ENCODE measurements at places on chromosomes 11 and 22. TPM values are rescaled to one million over a fixed set of nuclear protein-coding genes. Genes with fewer than 3 reads are reported as not detected.

DNA sequence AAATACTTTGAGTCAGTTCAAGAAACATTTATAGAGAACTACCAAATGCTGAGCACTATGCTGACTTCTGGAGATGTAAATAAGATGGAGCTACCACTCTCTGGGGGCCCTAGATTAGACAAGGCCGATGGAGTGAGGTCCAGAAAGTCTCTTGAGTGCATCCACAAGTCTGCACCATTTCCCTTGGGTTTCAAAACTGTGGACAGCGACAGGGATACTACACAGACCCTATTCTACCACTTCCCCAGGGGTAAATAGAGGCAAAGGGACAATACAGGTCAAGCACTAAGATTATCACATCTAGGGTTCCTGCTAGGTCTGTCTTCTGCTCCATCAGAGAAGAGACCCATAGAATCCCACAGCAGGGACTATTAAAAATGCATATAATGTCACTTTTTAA lies 183.2 kb downstream of the GRIA4 start:
- DNase-seq = no peak
- H3K4me3 ChIP-seq = no peak overlapping the region
- no peaks in the 10 kb centered on the region for H3K36me3 ChIP-seq
- no peaks in the 10 kb centered on the region for H3K4me1 ChIP-seq

The TRIM51 gene
- total RNA-seq = not detected

- H3K4me1 ChIP-seq = peaks cover 59% of the 10 kb centered on the region
- H3K27ac ChIP-seq = no peak overlapping the region
- no peaks in the 10 kb centered on the region for H3K27me3 ChIP-seq
These were observed 55.5 kb downstream of the MAPK1 start for GRCh38 chr22:21811982-21812381.

GRCh38 chr11:57900320-57900719 lies 123.4 kb upstream of the OR9Q1 start:
- no peaks in the 10 kb centered on the region for H3K4me1 ChIP-seq
- no peak overlapping the region for H3K4me3 ChIP-seq
- no peak for DNase-seq
- no peaks in the 10 kb centered on the region for H3K36me3 ChIP-seq
- no peak overlapping the region for H3K27ac ChIP-seq

DNA sequence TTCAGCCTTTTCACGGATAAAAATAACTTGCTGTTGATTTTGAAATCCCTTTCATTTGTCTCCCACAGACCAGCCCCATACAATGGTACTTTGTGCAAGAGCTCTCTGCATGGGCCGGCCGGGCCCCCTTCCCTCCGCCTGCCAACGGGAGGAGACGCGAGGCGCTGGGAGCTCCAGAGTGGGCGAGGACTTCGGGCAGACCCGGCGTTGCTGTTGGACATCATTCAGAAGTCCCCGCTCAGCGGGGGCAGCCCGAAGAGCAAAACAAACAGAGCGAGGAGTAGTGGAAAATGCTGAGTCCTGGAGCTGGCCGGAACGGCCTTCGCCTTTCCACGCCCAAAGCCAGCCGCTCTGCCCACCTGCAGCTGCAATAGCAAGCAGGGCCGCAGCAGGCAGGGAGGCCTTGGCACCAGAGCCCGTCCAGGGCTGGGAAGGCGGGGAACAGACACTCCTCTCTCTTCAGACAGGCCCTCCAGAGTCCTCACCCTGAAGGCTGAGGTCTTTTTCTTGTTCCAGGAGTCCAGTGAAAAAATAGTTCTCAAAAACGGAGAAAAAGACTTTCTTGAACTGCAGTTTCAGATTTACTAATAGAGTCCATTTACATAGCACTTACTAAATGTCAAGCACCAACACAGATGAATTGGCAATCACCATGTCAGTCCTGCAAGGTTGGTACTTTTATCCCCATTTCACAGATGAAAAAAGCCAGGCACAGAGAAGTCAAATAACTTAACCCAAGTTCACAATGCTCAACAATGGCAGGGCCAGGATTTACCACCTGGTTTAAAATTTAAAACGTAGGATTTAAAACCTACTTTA lies 135.5 kb downstream of the ETS1 start:
- peak overlapping the region; percentile 63 for H3K27ac ChIP-seq
- H3K4me3 ChIP-seq = peak overlapping the region; percentile 46
- no peaks in the 10 kb centered on the region for H3K27me3 ChIP-seq
- H3K36me3 ChIP-seq = peaks cover 23% of the 10 kb centered on the region

The SPINDOC gene
- total RNA-seq = 20.8 TPM

DNA sequence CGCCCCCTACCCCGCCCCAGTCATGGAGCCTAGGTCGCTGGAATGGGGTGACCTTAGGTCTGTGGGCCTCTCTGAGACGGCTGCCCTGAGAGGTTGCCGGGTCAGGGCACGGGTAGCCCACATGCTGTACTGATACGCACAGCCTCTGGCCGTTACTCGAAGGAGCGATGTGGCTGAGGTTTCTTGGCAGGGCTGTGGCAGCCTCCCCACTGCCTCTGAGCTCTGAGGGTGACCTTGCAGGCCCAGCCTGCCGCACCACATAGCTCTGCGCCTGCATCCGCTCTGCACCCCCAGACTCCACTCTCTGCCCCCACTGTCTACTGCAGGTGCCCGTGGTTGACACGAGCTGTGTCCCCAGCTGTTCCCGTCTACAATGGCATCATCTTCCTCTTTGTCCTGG lies 7.3 kb downstream of the ZDHHC8 start:
- peaks cover 8% of the 10 kb centered on the region for H3K36me3 ChIP-seq
- H3K4me3 ChIP-seq = no peak overlapping the region
- no peak for DNase-seq

DNA sequence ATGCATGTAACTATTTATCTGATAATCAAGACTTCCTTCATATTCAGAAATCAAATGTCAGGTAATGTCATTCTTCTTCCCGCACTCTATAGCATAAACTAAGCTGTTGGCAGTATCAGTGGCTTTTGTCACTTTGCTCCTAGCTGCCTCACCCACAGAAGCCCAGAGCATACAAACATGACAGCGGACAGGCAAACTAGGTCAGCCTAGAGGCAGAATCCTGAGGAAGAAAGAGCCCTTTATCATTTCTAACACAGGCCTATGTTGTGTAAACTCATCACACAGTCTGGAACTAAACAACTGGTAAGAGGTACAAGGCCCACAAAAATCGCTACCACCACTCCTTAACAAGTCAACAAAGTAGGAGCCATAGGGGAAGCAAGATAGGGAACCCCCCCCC lies 21.0 kb downstream of the GUCY1A2 start:
- no peaks in the 10 kb centered on the region for H3K4me1 ChIP-seq
- no peaks in the 10 kb centered on the region for H3K36me3 ChIP-seq
- no peaks in the 10 kb centered on the region for H3K27me3 ChIP-seq
- no peak for DNase-seq
- no peak overlapping the region for H3K27ac ChIP-seq
- H3K4me3 ChIP-seq = no peak overlapping the region

DNA sequence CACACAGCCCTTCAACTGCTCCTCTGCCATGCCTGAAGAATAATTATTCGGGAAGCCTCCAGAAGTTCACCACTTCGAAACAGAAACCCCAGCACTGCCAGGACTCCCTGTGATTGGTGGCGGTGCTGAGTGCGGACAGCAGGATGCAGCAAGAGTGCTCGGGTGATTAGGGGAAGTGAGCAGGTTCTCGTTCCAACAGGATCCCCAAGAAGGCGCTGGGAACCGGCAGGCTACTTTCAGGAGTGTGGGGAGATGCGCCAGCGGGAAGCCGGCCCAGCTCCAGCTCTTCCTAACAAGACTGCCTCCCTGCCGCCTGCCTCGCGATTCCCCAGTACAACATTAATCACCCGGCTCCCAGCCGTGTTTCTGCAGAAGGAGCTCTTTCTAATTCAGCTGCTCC lies 630.2 kb downstream of the BRD1 start:
- H3K27ac ChIP-seq = no peak overlapping the region
- H3K4me3 ChIP-seq = no peak overlapping the region
- H3K27me3 ChIP-seq = no peaks in the 10 kb centered on the region
- H3K4me1 ChIP-seq = no peaks in the 10 kb centered on the region
- H3K36me3 ChIP-seq = no peaks in the 10 kb centered on the region

- no peaks in the 10 kb centered on the region for H3K4me1 ChIP-seq
- no peak overlapping the region for H3K27ac ChIP-seq
- peaks cover 79% of the 10 kb centered on the region for H3K36me3 ChIP-seq
- no peaks in the 10 kb centered on the region for H3K27me3 ChIP-seq
These were observed 10.9 kb downstream of the RCOR2 start for GRCh38 chr11:63906087-63906486.

DNA sequence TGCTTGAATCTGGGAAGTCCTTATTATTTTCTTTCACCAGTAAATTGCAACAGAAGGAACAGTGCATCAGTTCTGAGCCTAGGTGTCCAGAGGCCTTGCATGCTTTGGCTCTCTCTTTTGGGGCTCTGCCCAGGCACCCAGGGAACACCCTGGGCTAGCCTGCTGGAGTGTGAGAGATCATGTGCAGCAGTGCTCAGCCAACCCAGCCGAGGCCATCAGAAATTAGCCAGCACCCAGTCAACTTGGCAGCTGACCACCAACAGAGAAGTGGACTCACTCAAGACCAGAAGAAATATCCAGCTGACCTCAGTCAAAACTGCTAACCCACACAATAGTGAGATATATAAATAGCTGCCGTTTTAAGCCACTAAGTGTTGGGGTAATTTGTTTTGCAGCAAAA lies 11.2 kb upstream of the P4HA3 start:
- H3K4me1 ChIP-seq = peaks cover 6% of the 10 kb centered on the region
- H3K36me3 ChIP-seq = peaks cover 3% of the 10 kb centered on the region
- no peak for DNase-seq
- no peak overlapping the region for H3K27ac ChIP-seq

The BBOX1 gene
- total RNA-seq = not detected

GRCh38 chr11:108698844-108699642 lies 34.2 kb downstream of the DDX10 start:
- no peak for DNase-seq
- no peak overlapping the region for H3K4me3 ChIP-seq
- H3K36me3 ChIP-seq = peaks cover 52% of the 10 kb centered on the region
- no peaks in the 10 kb centered on the region for H3K27me3 ChIP-seq

- peak overlapping the region; percentile 68 for H3K4me3 ChIP-seq
- H3K36me3 ChIP-seq = peaks cover 19% of the 10 kb centered on the region
- H3K27me3 ChIP-seq = no peaks in the 10 kb centered on the region
- peak overlapping the region; percentile 76 for H3K27ac ChIP-seq
These were observed 44.3 kb downstream of the MICAL3 start for GRCh38 chr22:17980015-17980590.

The CARD18 gene
- not detected for total RNA-seq

DNA sequence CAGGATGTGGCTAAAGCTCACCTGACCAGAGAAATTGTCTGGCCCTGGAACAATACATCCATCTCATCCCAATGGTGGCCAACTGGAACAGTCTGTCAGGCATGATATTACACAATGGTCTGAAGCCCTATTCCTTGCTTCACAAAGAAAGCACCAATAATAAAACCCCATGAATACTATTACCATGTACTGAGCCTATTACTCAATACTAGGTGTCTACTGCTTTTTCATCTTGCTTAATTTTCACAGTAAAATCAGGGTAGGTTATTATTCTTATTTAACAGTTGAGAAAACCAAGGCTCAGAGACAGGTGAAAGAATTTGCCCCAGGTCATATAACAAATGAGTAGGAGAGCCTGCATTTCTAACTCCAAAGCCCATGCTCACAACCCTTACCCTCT lies 68.9 kb upstream of the CAPRIN1 start:
- peaks cover 2% of the 10 kb centered on the region for H3K27me3 ChIP-seq
- no peaks in the 10 kb centered on the region for H3K4me1 ChIP-seq
- DNase-seq = no peak
- no peak overlapping the region for H3K27ac ChIP-seq

The SLC25A17 gene
- 14.8 TPM for total RNA-seq

GRCh38 chr22:49404576-49405241 lies 423.0 kb downstream of the BRD1 start:
- DNase-seq = no peak
- H3K27me3 ChIP-seq = peaks cover 5% of the 10 kb centered on the region

The UBQLNL gene
- total RNA-seq = 0.29 TPM

- no peak overlapping the region for H3K4me3 ChIP-seq
- no peak overlapping the region for H3K27ac ChIP-seq
- no peak for DNase-seq
- H3K4me1 ChIP-seq = no peaks in the 10 kb centered on the region
- H3K27me3 ChIP-seq = peaks cover 5% of the 10 kb centered on the region
These were observed 15.1 kb upstream of the BLID start for GRCh38 chr11:122131126-122131525.

The PLAAT5 gene
- total RNA-seq = not detected

DNA sequence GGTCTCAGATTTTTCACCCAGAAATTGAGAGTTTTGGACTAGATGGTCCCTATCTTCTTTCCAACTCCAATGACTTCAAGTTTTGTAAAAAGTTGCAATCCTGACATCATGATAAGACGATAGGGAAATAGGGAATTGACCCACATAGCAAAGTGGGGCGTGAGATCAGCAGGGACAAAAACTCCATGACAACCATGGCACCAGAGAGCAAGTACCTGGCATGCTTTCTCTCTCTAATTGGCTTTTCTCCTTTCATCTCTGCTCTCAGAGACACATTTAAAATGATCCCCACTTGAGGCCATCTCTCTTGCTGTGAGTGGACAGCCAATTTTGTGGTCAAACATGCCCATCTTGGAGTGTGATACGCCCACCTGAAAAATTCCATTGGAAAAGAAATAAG lies at the start of gene OR5AN1:
Gene OR5AN1 (plus strand): TSS at position 301 of the 400 bp plus-strand sequence. CDS start 5,564 bp downstream, outside the sequence.
- H3K27me3 ChIP-seq = peaks cover 7% of the 10 kb centered on the region
- no peak within 1 kb of the TSS for H3K27ac ChIP-seq
- no peak for DNase-seq
- H3K4me1 ChIP-seq = no peaks in the 10 kb centered on the region
- H3K36me3 ChIP-seq = no peaks in the 10 kb centered on the region

GRCh38 chr11:124864176-124864891 lies 898 bp upstream of the ROBO3 start:
- H3K36me3 ChIP-seq = no peaks in the 10 kb centered on the region
- DNase-seq = no peak
- H3K4me1 ChIP-seq = peaks cover 27% of the 10 kb centered on the region
- H3K27ac ChIP-seq = no peak overlapping the region
- H3K4me3 ChIP-seq = no peak overlapping the region

DNA sequence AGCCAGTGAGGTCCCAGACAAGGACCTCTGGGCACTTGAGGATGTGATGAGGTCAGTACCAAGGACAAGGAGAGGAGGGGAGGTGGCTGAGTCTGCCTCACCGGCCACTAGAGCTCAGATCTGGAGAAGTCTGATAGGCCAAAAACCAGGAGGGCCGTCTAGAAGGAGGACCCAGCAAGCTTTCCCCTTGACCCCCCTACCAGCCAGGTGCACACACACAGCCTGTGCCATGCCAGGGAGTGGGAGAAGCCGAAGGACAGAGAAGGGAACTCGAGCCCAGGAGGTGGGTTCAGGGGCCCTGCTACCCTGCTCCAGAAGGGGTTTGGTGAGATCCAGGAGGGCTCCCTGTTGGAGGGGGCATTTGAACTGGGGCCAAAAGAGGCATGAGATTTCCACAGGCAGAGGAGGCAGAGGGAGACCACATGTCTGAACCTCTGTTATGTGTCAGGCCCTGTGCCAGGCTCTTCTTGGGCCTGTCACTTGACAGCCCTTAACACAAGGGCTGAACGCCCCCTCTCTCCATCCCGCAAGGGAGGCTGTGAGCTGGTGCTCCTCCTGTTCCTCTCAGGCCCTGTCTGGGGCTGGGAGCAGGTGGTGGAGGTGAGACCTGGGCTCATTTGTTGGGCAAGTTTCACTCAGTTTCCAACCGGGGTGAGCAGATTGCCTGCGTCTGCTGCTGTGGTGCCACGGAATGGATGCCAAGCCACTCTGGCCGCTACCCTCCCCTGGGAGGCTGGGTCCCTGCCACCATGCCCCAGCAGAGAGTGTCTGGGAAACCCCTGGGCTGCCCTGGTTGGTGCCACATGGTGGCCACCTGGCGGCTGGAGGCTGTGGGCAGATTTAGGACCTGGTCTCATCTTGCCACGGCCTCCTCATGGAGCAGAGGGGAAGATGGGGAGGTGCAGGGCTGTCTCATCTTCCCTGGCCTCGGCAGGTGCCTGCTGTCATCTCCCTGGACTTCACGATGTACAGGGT lies 65.2 kb downstream of the MPPED1 start:
- H3K27ac ChIP-seq = no peak overlapping the region

The SCGB1C1 gene
- not detected for total RNA-seq

The SVIP gene
- total RNA-seq = 22.1 TPM

The OR51A7 gene
- total RNA-seq = not detected
